ENCODE measurements at places on chromosomes 6 and 20.

GRCh38 chr20:25178563-25179438 is 16.7 kb upstream of the ENTPD6 start:
- DNase-seq, result no peak

GRCh38 chr20:34675993-34676641 is 775 bp downstream of the PIGU start:
- no peak for DNase-seq

GRCh38 chr20:14488212-14488611 is 150.8 kb upstream of the FLRT3 start:
- DNase-seq, result no peak

DNA sequence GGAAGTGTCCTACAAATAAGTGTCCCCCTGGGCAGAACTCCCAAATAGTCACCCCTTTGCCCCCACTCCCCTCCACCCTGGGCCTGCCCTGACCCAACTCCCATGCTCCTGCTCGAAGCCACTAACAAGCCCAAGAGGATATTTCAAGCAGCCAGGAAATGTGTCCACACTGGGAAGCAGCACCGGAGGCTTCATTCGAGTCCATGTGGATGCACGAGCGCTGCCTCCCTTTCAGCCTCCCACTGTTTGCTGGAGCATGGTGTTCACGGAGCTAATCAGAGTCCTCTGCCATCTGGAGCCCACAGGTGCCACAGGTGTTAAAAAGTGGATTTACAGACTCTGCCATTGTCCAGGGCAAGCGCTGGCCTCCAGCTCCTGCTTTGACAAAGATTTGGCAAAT is 177.6 kb downstream of the TTLL2 start:
- no peak for DNase-seq

GRCh38 chr6:49541210-49541724 is 9.2 kb upstream of the C6orf141 start:
- no peak for DNase-seq

All from cortex of kidney (tissue), 1 donor.